ENCODE measurements at places on chromosomes 4 and X.
A peak's percentile ranks its signal among the peaks of the same experiment; 100 is the strongest.

DNA sequence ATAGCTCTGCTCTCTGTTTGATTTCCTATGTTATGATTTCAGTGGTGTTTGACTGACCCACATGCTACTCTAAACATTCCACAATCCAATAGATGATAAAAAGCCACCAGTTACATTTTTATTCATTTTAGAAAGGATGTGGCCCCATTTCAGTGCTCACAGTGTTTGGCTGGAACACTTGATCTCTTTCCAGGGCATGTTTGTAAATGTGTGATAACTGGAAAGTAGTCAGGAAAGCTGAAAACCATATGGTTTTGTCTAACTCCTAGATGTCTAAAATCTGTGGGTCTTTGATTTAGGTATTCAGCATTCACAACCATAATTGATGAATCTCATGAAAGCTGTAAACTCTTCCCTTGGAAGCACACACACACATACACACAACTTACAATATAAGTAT is 904.9 kb upstream of the AGA start:
- DNase-seq = no peak

GRCh38 chr4:80008351-80008750 is 64.7 kb downstream of the ANTXR2 start:
- DNase-seq = no peak

DNA sequence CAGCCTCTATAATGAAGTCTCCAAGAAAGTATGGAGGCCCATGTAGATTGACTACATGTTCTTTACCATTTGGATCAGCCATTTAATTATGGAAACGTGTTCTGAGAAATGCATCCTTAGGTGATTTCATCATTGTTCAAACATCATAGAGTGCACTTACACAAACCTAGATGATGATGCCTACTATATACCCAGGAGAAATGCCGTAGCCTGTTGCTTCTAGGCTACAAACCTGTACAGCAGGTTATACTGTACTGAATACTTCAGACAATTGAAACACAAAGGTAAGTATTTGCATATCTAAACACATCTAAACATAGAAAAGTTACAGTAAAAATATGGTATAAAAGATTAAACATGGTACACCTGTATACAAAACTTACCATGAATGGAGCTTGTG is 186.5 kb upstream of the FSTL5 start:
- no peak for DNase-seq

DNA sequence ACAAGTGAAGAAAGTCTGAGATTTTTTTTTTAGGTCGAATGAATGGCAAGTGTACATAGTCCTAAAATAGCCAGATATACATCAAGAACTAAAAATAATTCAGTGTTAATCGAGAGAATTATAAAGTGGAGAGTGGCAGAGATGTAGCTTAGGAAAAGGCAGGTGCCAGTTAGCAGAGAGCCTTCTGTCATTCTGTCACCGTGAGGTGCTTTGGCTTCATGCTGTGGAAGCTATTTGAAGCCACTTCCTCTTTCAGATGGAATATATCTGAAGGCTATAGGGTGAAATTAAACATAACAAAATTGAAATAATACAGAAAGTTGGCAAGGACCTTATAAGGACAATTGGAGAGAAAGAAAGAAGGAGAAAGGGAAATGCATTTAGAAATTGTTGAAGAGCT is 756.3 kb downstream of the CCSER1 start:
- no peak for DNase-seq

DNA sequence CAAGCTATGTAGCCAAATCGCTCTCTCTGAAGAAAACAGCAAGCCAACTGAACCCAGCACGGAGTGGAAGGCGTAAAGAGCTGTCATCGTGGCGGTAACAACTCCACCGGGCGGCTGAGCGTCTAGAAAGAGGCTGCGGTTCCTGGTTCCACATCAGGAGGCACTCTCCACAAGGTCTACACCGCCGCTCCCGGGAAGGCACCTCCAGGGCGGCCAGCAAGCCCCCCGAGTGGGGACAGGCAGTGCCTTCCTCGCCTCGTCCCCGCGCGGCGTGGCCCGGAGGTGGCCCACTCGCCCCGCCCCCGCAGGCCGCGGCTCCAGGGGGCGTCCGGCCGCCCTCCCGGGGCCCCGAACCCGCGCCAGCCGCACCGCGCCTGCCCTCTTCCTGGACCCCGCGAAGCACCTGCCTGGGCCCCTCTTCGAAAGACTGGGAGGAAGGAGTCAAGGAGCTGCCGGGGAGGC is 755 bp downstream of the KLHL8 start:
- no peak for DNase-seq

GRCh38 chr4:42690537-42690936 is 33.6 kb upstream of the ATP8A1 start:
- DNase-seq = no peak

GRCh38 chr4:95358421-95358820 is 190.4 kb downstream of the UNC5C start:
- no peak for DNase-seq

DNA sequence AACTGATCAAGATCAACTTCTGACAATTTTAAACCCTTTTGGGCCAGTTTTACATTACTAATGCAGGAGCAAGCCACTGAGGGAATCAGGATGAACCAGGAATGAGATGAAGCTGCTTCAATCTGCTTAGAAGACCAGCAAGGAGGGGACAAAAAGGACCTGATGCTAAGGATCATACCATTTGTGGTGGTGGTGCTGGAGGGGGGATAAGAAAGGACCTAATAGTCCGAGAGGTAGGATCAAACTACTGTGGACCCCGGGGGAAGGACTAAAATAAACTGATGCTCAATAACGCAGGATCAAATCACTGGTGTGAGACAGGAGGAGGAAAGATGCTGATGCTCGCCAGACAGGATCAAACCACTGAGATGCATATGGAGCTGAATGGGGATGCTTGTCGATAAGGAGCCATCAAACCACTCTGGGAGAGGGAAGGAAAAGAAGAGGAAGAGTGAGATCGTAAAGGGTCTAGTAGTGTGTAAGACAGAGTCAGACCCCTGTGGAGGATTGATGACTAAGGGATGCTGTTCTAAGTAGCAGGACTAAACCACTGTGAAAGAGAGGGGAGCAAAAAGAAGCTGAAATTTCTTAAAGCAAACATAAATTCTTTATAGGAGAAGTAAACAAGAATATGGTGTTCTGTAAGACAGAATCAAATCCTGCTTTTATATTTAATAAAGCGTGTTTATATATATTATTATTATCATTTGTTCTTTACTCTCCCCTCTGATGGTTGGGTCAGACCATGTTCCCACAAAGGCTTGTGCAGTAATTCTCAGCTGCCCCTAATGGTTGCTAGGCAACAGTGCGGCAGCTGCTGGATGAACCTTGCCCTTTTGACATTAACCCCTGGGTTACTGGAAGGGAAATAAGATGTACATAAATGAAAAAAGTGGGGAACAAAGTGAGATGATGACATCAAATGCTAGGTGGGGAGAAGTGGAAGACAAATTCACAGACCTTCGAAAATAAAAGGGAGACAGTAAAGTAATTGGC is 432.5 kb upstream of the FGF16 start:
- DNase-seq = peak; percentile 20

DNA sequence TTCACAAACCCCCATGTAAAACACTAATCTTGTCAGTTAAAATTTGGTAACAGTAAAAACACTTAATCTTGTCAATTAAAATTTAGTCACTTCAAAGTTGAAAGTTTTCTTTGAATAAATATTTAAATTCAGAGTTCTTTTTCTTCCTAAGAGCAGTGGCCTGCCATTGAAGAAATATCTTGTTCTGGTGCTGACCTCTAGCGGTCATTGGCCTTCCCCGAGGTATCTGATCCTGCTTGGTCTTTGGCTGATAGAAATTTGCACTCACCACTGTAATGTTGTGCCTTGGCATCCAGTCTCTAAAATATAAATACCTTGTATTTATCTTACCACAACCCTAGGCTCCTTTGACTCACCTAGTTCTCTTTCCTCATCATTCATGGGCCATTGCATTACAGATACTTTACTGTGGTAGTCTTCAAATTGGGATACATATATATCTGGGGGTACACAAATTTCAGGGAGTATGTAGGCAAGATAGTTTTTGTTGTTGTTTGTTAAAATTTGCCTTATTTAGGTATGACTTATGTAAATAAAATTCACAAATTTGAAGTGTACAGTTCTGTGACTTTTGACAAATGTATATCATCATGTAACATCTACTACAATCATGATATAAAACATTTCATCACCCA is 6.7 kb upstream of the ART3 start:
- peak; percentile 17 for DNase-seq

DNA sequence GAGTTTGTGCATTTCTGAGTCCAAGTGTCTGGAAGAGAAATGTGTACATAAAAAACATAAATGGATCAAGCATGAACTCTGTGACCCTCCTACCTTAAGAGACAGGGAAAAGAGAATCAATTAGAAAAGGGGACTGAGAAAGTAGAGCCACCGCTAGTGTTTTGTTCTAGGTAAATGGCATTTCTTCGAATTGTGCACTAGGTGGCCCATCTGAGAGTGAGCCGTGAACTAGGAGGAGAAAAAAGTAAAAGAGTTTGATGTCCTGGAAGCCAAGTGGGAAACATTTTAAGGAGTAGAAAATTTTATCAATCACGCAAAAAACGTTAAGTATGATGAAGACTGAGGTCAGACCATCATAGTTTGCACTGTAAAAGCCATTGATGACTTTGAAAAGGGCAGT is 55.1 kb downstream of the NAF1 start:
- DNase-seq = no peak

GRCh38 chr4:6692806-6693205 is 872 bp upstream of the S100P start:
- no peak for DNase-seq

- no peak for DNase-seq
Observed at GRCh38 chrX:25737540-25737939, 400.6 kb upstream of the MAGEB18 start.

DNA sequence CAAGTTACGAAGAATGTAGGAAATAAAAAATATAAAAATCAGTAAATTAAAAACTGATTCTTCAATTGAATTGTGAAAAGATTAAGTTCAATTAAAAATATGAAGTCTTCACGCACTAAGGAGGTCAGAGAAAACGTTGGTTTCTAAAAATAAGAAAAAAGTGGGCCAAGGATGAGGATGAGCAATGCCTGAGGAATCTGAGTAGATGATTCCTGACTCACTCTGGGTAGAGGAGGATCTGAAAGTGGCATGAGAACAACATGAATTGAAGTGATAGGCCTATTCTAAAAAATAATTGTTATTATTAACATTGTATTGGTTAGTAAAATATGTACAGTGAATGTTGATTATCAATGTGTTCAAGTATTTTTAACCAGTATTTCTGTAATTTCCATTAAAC is 444.2 kb downstream of the GRIA2 start:
- DNase-seq = no peak

DNA sequence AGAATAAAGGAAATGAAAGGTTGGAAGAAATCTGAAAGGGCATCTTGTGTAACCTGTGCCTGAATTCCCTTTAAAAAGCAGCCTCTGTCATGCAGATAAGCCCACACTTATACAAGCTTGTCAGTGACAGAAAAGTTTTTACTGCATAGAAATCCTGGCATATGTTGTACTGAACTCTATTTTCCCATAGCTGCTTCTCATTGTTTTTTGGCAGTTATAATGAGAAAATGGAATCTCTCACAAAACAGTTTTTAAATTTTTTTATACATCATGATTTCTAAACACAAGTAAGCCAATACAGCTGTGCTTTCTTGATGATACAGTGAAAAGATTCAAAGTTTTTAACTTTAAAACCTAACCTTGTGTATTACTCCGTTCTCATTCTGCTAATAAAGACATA is 511.4 kb upstream of the ARX start:
- no peak for DNase-seq

DNA sequence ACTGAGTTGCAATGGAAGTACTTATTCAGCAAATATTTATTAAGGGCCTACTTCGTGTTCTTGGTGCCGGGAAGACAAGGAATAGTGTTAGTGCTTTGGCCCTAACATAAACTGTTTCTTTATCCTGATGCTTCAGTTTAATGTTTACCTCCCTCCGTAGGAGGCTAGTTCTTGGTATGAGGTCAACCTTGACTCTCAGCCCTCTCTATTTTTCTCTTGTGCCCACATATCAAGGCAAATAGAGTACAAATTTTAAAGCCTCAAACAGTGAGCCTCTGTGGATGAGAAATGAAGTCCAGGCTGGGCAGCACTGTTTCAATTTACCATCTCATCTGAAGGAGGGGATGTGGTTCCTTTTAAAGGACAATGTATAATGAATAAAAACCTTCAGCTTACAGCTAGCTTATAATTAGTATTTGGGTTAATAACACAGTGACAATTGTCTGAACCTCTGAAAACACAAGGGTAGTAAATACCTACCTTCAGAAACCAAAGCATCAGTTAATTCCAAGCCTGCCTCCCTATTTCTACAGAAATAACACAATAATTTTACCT is 68.5 kb downstream of the SH3RF1 start:
- no peak for DNase-seq

GRCh38 chr4:186765673-186766546 is 42.3 kb upstream of the FAT1 start:
- DNase-seq = no peak

GRCh38 chrX:18995221-18995620 is 11.3 kb upstream of the PHKA2 start:
- no peak for DNase-seq

GRCh38 chr4:27463816-27464215 is 603.2 kb downstream of the STIM2 start:
- DNase-seq = no peak

DNA sequence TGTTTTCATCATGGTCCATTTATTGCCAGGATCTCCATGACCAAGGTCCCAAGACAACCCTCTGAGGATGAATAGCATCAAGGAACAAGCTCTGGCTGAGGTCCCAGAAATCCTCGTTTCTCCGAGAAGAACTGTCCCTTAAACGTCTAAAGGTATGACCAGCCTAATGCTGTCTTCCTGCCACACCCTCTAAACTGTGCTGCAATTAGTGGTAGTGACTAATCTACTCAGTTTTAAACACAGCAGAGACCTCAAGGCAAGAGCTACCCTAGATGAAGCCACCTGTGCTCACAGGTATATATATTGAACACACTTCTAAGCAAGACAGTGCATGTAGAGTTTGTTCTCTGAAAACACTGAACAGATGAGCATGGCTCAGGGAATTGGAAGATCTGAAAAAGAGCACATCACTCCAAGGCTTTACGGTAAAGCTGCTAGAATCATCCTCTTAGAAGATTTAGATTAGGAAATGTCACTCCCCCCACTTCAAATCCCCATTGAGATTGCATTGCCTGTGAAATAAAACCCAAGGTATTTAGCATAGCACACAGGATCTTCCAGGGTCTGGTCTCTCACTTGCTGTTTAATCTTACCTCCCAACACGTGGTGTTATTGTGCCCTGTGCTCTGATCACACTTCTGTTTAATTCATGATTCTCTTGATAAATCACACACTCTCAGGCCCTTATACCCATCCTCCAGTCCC is 173.9 kb upstream of the VCX3A start:
- no peak for DNase-seq

- no peak for DNase-seq
Observed at GRCh38 chr4:98746936-98747335, 88.5 kb upstream of the TSPAN5 start.

DNA sequence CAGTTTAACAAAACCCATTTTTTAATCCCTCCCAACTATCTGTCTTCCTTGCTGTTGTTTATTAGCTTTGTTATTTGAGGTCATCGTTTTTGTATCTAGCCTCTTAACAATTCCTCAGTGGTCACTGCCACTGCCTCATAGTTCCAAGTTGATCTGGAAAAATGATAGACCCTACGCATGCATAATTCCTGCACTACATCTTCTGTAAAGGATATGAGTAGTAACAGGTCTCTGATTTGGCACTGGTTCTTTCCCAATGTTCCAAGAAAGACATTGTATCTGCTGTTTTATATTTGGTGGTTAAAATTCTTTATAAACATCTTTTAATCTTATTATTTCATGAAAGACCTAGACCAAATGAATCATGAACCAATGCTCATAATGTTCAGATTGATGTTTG is 166.6 kb downstream of the ZNF330 start:
- DNase-seq = no peak

GRCh38 chrX:43175434-43175833 is 397.5 kb upstream of the PPP1R2C start:
- DNase-seq = no peak
